ENCODE measurements at places on chromosomes 1 and 21.
A peak's percentile ranks its signal among the peaks of the same experiment; 100 is the strongest.

- DNase-seq, result no peak
Measured at GRCh38 chr1:94199398-94199797, 38.0 kb downstream of the ARHGAP29 start.

DNA sequence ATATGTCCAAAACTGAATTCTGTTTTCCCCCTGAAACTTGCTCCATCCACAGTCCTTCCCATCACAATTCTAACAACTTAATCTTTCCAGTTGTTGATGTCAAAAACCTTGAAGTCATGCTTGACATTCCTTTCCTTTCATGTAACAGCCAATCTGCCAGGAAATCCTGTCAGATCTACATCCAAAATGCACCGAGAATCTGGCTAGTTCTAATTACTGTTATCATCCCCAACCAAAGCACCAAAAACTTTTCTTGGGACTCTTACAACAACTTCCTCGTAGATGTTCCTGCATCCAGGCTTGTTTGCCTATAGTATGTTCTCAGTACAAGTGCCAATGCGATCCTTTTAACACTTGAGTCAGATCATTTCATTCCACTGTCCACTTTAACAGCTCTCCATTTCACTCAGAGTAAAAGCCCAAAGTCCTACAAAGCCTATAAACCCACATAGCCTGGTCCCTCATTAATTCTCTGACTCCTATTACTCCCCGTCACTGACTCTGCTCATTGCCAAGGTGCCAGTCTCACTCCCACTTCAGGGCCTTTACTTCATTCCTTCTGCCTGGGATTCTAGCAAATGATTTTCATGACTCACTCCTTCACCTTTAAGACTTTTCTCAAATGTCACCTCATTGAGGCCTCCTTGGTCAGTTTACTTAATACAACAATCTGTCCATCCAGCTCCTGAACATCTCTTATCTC is 493.2 kb upstream of the NFIA start:
- DNase-seq, result no peak

GRCh38 chr1:220873868-220874655 is 5.2 kb upstream of the HLX start:
- DNase-seq, result no peak

GRCh38 chr1:242784084-242784483 is 259.6 kb upstream of the PLD5 start:
- DNase-seq, result no peak

DNA sequence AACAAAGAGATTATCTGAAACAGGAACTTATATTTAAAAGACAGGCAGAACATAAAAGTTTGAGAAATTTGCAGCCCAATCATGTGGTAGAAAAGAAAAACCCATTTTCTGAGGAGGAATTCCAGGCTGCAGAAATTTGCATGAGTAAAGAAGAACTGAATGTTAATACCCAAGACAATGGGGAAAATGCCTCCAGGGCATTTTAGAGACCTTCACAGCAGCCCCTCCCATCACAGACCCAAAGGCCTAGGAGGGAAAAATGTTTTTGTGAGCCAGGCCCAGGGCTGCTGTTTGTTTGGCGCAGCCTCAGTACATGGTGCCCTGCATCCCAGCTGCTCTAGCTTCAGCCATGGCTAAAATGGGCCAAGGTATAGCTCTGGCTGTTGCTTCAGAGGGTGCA is 554.3 kb upstream of the CHRM3 start:
- no peak for DNase-seq

DNA sequence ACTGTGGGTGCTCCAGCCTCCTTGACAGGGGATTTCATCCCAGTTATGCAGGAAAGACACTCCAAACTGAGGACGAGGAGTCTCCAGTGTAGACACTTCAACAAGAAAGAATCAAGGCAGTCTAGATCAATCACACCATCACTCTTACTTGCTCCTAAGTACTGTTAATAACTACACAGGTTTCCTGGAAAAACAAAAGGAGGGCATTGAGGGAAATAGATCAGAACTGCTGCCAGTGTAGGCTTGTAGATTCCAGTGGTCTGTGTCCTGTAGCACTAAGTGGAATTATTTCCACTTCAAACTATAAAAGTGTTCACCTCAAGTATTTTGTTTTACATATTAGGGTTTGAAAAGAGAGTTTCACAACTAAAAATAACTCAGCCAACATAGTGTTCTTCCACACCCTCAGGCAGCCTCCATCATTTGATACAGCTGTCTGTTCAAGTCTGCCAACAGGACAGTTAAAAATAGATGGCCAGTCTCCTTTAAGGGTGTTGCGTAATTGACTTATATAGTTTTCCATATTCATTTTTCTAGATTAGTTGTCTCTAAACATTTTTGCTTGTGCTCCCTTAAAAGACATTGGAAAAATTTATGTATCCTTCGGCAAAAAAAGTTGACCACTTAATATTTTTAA is 32.0 kb upstream of the AGL start:
- DNase-seq, result no peak

GRCh38 chr1:162218975-162219374 is 149.5 kb downstream of the NOS1AP start:
- no peak for DNase-seq

- DNase-seq, result no peak
Measured at GRCh38 chr1:110538075-110538474, 19.1 kb upstream of the KCNA10 start.

GRCh38 chr1:23756676-23757075 is 13.4 kb downstream of the ELOA start:
- DNase-seq, result no peak

- DNase-seq, result no peak
Measured at GRCh38 chr21:45763074-45763473, 119.5 kb downstream of the PCBP3 start.

- DNase-seq, result no peak
Measured at GRCh38 chr1:11989669-11990068, 9.4 kb downstream of the MFN2 start.

- DNase-seq, result no peak
Measured at GRCh38 chr21:43598416-43599120, 60.7 kb downstream of the HSF2BP start.

GRCh38 chr21:45386336-45386727 is 18.6 kb upstream of the COL18A1 start:
- no peak for DNase-seq

DNA sequence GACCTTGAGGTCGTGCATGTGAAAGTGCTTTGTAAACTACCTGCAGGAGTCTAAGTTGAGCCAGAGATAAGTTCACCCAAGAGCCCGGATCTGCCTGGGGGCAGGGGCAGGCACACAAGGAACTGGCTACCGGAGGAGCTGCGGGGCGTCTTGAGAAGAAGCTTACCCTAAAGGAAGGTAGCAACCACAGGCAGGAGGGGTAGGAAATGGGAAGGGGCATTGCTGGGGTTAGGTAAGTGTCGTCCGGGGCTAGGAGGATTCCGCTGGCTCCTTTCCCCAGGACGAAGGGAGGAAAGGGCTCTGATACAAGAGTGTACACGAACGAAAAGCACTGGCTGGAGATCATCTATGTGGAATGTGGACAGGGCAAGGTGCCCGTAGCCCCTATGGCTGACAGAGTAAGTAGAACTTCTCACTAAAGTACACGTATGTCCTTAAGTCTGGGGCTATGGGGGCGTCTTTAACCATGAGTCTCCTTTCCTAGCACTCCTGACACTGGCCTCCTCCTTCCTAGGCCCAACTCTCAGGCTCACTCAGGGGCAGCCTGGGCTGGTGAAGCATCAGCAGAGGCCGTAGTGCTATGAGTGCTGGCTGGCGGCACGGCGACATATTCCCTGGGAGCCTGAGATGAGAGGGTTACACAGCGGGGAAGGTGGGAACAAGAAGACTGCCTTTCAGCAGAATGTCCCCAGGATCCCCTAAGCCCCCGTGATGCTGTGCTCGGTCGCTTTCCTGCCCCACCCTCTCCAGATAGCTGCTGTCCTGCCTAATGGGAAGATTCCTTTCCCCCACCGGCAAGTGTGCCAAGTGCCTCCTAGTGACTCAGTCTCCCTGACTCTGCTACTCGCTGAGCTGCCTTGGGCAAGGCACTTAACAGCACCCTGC is 9.1 kb upstream of the GALNT2 start:
- no peak for DNase-seq

- DNase-seq, result peak; percentile 26
Measured at GRCh38 chr1:110211496-110212168, 1.5 kb downstream of the KCNC4 start.

DNA sequence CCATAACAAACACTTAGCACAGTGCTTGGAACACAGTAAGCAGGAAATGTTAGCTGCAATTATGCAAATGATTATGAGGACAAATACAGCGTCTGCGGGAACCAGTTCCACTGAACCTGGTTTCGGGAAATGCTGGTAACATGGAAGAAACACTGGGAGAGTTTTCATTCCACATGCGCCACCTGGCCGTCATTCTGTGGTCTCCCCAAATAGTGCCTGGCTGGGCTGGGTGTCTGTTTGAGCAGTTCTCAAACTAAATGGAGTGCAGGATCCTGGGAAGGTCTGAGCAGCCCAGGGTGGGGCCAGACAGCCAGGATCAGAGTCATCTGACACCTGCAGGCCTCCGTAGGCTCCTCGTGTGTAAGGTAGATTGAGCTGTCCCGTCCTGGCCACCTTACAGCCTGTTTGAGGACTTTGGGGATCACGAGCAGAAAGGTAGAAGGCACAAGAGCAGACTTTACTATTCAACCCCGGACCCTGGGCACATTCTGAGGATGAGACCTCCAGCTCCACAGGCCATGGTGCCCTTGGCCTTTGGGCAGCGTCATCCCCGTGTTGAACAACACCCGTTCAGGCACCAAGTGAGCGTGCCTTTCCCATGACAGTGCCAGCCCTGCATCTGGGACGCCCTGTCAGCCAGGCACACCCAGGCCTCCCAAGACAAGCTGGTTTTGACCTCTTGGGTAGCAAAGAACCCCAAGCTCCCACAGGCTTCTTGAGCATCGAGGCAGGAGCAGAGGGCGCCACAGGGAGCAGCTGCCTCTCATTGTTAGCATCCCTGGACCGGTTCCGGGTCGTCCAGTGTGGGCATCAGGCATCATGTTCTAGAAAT is 101.9 kb downstream of the PRDM2 start:
- no peak for DNase-seq

GRCh38 chr1:113681596-113682337 is 77.5 kb downstream of the PHTF1 start:
- DNase-seq, result no peak

DNA sequence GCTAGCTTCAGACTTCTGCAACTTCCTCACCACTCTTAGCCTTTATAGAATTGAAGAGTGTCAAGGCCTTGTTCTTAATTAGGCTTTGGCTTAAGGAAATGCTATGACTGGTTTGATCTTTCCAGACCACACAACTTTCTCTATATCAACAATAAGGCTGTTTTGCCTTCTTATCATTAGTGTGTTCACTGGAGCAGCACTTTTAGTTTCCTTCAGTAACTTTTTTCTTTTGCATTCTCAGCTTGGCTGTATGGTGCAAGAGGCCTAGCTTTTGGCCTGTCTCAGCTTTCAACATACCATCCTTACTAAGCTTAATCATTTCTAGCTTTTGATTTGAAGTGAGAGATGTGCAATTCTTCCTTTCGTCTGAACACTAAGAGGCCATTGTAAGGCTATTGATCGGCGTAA is 8.6 kb downstream of the PRKACB start:
- no peak for DNase-seq

- DNase-seq, result no peak
Measured at GRCh38 chr1:51523931-51524330, 4.9 kb upstream of the EPS15 start.

DNA sequence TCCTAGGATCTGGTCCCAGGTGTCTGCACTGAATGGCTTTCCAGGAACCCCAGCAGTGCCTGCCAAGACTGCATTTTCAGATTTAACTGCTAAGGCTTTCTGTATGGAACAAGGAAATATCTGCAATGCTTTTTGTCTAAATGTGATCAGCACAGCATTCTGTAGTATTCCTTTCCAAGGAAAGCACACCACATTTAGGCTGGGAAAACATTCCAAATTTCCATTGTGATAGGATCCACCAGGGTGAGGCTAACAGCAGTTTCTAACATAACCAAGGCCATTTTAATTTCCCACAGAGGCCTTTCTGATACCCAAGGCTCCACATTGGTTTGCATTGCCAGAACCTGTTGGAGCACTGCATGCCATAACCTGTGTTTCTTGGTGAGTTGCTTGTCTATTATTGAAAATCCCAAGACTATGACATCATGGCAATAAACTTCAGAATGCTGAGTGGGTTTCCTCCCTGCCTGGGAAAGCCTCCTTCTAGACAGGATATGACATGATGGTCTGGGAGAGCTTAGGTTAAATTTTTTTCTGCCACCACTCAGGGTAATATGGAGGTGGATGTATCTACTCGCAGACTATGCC is 23.3 kb upstream of the PTGFRN start:
- no peak for DNase-seq

DNA sequence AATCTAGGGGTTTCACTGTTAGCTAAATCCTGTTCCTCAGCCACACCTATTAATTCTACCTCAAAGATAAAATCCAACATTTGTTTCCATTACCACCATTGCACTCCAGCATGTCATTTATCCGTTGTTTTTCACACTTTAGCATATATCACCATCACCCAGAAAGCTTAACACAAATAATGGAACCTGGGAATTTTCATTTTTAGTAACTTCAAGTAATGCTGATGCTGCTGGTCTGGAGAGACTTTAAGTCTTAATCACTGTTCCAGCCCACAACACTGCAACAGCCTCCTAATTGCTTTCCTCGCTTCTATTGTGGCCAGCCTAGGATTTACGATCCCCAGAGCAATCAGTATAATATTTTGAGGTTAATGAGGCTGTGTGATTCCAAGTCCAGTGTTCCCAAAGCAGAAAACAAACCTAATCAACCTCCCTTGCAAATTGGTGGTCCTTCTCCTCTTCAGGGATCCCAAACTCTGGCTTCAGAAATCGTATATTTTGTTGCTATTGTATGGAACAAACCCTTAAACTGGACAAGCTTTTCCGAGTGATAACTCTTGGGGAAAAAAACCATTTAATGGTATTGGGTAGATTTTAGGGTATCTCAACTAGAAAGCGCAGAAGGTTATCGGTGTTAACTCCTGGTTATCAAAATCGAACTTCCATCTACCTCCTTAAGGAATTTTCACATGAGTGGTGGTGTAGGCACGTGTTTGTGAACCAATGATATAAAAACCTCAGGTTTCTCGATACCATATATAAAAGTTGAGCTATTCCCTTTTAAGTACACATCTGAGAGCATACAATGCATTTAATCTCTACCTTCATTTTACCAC is 50.0 kb upstream of the BOLA1 start:
- DNase-seq, result no peak

GRCh38 chr1:32200226-32201010 is at the start of gene CCDC28B:
Gene CCDC28B, plus strand, starts transcription at chr1:32200595. Its CDS starts 1,341 bp downstream, at chr1:32201936.
- DNase-seq, result peak; percentile 31

DNA sequence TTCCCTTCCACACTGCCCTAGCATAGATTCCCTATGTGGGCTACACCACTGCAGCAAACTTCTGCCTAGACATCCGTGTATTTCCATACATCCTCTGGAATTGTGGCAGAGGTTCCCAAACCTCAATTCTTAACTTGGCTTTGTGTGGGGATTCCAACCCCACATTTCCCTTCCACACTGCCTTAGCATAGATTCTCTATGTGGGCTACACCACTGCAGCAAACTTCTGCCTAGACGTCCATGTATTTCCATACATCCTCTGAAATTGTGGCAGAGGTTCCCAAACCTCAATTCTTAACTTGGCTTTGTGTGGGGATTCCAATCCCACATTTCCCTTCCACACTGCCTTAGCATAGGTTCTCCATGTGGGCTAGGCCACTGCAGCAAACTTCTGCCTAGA is 31.4 kb downstream of the ZNF670 start:
- DNase-seq, result no peak
